ENCODE measurements at places on chromosomes 7 and 10.
A peak's percentile ranks its signal among the peaks of the same experiment; 100 is the strongest.

DNA sequence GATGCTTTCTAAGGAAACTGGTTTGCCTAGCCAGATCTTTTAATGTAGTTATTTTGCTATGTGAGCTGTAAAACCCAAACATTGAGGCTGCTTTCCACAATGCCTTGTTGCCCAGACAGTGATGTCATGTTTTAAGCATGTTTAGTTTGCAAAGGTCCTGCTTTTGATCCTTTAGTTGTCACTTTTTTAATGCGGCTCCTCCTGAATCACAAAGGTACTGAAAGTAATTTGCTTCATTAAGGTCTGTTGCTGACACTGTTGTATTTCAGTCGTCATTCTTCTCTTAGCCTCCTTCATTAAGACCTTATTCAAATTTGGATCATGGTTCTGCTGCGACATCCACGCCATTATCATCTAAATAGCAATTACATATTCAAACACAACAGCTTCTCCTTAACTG, 10.6 kb downstream of the RPA3 start:
- peak; percentile 54 for ATAC-seq

DNA sequence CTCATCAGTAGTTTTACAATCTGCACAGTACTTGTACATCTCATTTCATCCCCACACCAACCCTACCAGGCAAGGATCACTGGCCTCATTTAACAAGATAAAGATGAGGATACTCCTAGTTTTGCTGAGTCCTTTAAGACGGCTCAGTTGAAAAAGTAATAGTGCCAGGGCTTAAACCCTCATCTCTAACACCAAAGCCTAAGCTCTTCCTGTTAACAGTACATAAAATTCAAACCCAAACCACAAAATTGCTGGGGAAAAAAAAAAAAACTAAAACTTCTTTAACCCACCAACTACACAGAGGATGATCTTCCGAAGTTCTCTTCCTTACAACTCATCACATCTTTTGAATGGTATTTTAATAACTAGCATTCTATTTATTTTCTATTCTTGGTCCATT, 1.3 kb downstream of the SAR1A start:
- ATAC-seq = no peak

- peak; percentile 33 for ATAC-seq
These were observed 43.8 kb downstream of the ENO4 start for GRCh38 chr10:116892907-116893685.

GRCh38 chr7:87505557-87506245, 30.2 kb upstream of the ABCB4 start:
- no peak for ATAC-seq

DNA sequence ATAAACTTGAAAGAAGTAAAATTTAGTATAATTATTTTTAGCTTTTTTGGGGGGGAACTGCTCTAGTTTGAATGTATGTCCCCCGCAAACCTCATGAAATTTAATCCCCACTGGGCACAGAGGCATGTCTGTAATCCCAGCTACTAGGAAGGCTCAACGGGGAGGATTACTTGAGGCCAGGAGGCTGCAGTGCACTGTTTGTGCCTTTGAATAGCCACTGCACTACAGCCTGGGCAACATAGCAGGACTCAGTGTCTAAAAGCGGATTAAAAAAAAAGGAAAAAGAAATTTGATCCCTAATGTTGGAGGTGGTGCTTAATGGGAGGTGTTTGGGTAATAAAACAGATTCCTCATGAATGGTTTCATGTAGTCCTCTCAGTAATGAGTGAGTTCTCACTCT, 43.1 kb upstream of the PHF14 start:
- no peak for ATAC-seq

DNA sequence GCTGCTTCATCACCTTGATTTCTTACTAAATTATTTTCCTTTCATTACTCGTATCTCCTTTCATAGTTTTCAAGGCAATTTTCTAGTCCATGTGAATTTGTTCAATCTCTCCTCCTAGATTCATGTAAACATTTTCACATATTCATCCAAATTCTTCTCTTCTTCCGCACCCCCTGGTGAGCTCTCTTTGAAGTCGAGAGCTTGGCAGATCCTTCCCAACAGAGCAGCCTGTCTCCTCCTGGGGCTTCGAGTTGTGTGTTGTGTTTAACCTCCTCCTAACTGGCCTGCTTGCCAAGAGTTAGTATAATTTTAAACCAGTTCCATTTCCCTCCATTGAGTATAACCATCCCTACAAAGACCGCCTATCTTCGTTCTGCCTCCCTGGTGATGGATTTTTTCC, 272.4 kb upstream of the CELF2 start:
- ATAC-seq = no peak

- ATAC-seq = peak; percentile 94
These were observed 155.0 kb downstream of the PTPRN2 start for GRCh38 chr7:158432369-158433341.

DNA sequence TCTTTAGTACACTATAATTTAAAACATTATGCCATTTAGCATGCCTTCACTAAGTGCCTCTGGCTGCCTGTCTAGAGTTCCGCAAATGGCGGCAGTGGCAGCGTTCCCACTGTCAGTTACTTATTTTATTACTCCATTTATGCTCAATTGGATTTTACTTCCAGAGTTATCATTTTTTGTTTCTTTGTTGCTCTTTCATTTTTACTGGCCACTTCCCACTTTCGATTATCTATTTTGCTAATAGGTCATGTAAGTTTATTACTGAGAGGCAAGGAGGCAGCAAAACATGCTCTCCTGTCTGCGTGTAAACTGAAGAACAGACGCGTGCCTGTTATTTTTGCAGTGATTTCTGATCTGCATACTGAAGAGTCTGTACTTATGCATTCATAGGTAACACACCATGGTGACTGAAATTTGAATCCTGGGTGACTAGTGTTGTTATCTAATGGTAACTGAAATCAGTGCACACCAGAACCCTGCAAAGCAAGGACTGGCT, 23.1 kb downstream of the KDM7A start:
- ATAC-seq = no peak

GRCh38 chr7:44805950-44806349, 9.5 kb downstream of the PPIA start:
- no peak for ATAC-seq

DNA sequence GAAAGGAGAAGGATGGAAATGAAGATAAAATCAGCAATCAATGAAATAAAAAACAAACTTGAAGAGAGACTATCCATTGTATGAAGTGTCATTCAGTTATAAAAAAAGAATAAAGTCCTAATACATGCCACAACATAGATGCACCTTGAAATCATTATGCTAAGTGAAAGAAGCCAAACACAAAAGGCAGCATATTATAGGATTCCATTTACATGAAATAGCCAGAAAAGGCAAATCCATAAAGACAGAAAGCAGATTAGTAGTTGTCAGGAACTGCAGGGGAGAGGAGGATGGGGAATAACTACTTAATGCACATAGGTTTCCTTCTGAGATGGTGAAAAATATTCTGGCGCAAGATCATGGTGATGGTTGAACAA, 6.6 kb upstream of the PON1 start:
- no peak for ATAC-seq

DNA sequence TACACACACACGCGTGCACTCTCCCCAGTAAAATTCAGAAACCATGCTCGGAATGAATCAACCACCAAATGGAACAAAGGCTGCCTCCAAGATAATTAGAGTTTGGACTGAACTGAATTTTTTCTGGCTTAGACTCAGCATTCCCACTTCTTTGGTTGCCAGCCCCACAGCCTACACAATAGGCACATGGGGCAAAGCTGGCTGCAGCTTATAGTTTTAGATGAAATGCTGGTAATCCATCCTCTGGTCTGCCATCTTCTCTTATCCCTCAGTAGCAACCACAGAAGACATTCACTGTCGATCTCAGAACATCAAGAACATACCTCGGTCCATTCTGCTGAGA, 44.2 kb downstream of the PDE1C start:
- ATAC-seq = no peak
